ENCODE measurements at places on chromosomes 3 and 15.

DNA sequence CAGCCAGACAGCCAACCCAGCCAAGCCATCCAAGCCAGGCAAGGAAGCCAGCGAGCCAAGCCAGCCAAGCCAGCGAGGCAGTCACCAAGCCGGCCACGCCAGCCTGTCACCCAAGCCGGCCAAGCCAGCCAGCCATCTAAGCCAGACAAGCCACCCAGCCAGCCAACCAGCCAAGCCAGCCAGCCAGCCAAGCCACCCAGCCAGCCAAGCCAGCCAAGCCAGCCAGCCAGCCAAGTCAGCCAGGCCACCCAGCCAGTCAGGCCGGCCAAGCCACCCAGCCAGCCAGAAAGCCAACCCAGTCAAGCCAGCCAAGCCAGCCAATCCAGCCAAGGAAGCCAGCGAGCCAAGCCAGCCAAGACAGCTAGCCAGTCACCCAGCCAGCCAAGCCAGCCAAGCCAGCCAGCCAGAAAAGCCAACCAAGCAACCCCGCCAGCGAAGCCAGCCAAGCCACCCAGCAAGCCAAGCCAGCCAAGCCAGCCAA lies 201.2 kb downstream of the GOLGA6L6 start:
- DNase-seq = peak; percentile 50

DNA sequence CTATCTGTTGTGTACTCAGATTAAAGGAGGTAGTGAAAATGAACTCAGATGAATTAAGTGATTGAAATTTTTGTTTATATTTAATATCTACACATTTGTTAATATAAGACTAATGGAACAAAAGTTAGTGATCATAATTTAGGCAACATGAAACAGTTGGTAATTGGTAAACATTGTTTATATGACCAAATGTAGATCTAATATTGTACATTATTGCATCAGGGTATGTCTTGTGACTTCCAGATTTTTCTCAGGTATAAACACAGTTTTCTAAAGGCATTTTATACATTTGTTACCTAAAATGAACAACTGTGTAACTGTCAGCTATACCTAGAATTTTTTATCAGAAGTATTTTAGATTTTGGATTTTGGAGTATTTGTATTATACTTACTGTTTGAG lies 14.8 kb downstream of the GMPS start:
- DNase-seq = no peak

DNA sequence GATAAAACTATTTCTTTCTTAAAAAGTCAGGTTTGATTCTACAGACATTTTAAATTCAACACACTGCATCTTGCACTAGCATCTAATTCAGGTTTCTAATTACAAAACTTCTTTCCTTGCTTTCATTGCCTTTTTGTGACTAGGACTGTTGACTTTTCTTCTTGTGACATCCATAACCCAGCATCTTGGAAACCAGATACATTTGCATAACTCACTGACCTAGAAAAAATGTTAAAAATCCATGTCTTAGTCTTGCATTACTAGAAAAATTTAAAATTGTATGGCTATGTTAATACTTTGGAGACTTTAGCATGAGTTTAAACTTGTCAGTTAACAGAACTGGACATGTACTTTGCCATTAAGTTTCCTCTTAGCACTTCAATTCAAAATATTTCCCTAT lies 72.7 kb downstream of the DTWD1 start:
- no peak for DNase-seq

- DNase-seq = no peak
Measured at GRCh38 chr3:128395500-128396162, 71.1 kb downstream of the DNAJB8 start.

- no peak for DNase-seq
Measured at GRCh38 chr3:106675451-106675850, 701.8 kb upstream of the CCDC54 start.

DNA sequence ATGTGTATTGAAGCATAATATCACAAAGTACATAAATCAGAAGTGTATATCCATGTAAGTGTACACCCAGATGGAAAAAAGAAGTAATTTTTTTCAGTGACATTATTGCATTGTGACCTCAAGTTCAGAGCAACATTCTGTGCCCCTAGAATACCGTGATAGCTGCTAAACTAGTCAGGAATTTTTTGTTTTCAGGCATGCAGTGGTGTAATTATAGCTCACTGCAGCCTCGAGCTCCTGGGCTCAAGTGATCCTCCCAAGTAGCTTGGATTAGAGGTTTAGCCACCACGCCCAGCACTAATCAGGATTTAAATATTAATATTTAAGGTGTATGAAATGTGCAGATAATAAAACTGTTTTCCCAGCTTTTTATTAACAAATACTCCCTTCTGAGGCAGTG lies 25.5 kb downstream of the SEC62 start:
- DNase-seq = no peak

DNA sequence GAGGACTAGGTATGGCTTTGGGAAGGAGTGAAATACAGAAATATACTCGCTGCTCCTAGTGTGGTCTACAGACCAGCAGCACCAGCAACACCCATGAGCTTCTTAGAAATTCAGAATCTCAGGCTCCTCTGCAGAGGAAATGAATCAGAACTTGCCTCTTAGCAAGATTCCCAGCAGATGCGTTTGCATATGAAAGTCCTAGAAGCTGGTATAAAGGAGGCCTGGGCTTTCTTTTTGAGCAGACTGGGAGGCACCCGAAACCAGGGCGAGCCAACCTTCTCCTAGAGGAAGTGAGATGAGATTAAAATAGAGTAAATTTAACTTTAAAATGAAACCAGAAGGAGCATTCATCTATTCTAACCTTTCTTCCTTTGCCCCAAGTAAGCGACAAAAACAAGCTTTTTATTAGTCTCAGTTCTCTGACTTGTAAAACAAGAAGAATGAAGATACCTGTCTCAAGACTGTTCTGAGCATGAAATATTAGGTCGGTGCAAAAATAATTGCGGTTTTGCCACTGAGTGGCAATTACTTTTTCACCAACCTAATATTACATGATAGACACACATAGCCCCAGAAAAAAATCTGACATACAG lies 140.0 kb downstream of the PDZRN3 start:
- DNase-seq = no peak

GRCh38 chr3:149339931-149340309 lies 6.5 kb upstream of the TM4SF18 start:
- DNase-seq = no peak

GRCh38 chr15:96217983-96218382 lies 112.5 kb upstream of the NR2F2 start:
- no peak for DNase-seq

GRCh38 chr3:125317761-125318160 lies 57.4 kb downstream of the ZNF148 start:
- DNase-seq = no peak

- no peak for DNase-seq
Measured at GRCh38 chr15:96066852-96067495, 263.5 kb upstream of the NR2F2 start.

DNA sequence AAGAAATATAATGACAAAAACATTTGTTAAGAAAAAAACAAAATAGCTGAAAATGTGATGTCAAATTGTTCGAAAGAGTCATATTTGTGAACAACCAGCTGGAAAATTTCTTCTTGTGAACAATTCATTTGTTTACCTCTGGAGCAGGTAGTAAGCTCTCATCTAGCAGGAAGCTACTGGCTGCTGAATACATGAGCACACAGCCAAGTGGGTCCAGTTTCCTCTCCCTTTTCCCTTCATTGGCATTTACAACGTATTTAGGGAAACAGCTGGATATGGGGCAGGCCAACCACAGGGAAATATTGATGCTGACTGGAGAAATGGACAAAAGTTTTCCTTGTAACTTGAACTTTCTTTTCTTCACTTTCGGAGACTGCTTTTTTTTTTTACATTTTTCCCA lies 1354.7 kb upstream of the EPHA6 start:
- no peak for DNase-seq

- DNase-seq = no peak
Measured at GRCh38 chr3:74617776-74618175, 3.3 kb upstream of the CNTN3 start.

- DNase-seq = no peak
Measured at GRCh38 chr3:161388855-161389254, 17.5 kb upstream of the SPTSSB start.

DNA sequence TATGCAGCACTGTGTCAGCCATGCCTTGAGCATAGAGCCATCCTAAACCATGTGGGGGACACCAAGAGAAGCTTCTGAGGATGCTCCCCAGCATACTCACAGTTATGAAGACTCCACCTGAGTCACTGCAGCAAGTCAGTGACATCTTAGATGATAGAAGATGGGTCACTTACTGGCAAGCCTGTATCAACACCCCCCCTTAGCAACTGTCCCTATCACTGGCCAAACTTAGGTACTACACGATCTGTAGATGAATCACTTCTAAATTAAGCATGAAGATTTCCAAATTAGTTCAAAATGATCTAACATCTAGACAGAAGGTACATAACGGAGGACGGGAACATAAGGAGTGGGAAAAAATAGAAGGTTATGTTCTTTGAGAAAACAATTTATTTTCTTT lies 13.2 kb upstream of the LMCD1 start:
- DNase-seq = no peak

DNA sequence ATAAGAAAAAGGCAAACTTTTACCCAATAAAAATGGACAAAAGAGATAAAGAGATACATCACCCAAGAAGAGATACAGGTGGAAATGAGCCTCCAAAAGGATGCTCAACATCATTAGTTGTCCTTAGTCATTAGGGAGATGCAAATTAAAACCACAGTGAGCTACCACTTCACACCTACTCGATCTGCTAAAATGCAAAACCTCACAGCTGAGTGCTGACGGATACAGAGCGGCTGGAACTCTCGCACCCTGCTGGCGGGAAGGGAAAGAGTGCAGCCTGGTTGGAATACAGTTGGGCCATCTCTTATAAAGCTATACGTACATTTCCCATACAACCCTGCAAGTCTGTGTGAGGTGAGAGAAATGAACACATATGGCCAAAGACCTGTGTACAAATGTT lies 78.5 kb upstream of the PRR20G start:
- DNase-seq = no peak

GRCh38 chr15:33243869-33244268 lies 49.4 kb upstream of the FMN1 start:
- no peak for DNase-seq

DNA sequence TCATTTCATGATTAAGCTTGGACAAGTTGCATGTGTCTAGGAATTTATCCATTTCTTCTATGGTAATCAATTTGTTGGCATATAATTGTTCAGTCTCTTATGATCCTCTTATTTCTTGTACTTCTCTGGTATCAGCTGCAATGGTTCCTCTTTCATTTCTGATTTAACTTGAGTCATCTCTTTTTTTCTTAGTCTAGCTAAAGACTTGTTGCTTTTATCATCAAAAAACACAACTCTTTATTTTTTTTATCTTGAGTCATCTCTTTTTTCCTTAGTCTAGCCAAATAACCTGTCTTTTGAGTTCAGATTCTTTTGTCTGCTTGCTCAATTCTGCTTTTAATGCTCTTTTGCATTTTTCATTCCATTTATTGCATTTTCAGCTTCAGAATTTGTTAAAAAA lies 37.3 kb downstream of the UBE3A start:
- no peak for DNase-seq

GRCh38 chr3:105811518-105812193 lies 57.2 kb downstream of the CBLB start:
- no peak for DNase-seq

- DNase-seq = no peak
Measured at GRCh38 chr3:126314305-126314789, 42.9 kb downstream of the KLF15 start.

Data from activated CD8-positive, alpha-beta memory T cell treated with anti-CD3 and anti-CD28 coated beads, Interleukin-2, amount 10 ng/mL, durations not matched to agents 7 days and 5 days (primary cell).